ENCODE measurements at places on chromosomes 5 and 9.
A peak's percentile ranks its signal among the peaks of the same experiment; 100 is the strongest.

GRCh38 chr5:171839112-171839511 is 53.5 kb downstream of the SMIM23 start:
- H3K36me3 ChIP-seq = peaks cover 25% of the 10 kb centered on the region
- H3K27me3 ChIP-seq = no peaks in the 10 kb centered on the region
- H3K4me3 ChIP-seq = no peak overlapping the region

DNA sequence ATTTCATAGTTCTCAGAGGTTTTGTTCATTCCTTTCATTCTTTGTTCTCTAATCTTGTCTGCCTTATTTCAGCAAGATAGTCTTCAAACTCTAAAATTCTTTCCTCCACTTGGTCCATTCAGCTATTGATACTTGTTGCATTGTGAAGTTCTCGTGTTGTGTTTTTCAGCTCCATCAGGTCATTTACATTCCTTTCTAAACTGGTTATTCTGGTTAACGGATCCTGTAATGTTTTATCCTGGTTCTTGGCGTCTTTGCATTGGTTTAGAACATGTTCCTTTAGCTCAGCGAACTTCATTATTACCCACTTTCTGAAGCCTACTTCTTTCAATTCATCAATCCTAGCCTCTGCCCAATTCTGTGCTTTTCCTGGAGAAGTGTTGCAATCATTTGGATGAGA is 45.1 kb upstream of the TXNDC8 start:
- no peaks in the 10 kb centered on the region for H3K36me3 ChIP-seq
- H3K4me1 ChIP-seq = no peaks in the 10 kb centered on the region
- no peak overlapping the region for H3K4me3 ChIP-seq
- peaks cover 12% of the 10 kb centered on the region for H3K27me3 ChIP-seq
- no peak for DNase-seq
- H3K27ac ChIP-seq = no peak overlapping the region

DNA sequence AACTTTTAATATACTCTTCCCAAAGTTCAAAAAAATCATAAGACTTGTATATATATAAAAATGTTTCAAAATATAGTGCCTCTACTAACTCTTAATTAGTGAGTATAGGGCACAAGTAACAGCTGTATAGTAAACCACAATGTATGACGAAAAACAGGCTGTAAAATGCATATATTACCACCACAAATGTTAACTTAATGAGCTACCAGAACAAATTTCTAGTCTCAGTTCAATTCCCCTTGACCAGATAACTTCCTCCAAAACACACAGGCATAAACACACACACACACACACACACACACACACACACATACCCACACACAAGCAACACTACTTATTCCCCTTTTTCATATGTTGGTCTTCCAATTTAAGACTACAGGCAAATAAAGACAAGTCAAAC is 78.8 kb downstream of the FBXL17 start:
- no peaks in the 10 kb centered on the region for H3K36me3 ChIP-seq
- no peaks in the 10 kb centered on the region for H3K27me3 ChIP-seq
- H3K27ac ChIP-seq = peak overlapping the region; percentile 2
- DNase-seq = no peak
- H3K4me3 ChIP-seq = no peak overlapping the region

DNA sequence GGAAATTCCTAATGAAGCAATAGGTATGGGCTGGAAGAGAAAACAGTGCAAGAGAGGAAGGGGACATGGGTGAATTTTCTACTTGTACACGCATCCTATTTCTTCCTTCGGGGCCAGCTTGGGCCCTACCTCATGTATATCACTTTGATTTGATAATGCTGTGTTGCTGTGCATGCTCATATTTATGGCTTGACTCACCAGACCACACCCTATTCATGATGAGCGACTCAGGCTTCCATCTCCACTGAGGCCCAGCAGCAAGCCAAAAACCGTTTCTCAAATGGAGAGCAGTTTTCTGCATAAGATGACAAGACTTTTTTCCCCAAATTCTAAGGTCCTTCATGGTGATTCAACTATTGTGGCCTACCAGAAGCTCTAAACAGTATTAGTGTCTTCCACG is 2039.1 kb upstream of the CDH9 start:
- no peak overlapping the region for H3K4me3 ChIP-seq
- DNase-seq = no peak
- H3K4me1 ChIP-seq = no peaks in the 10 kb centered on the region
- no peaks in the 10 kb centered on the region for H3K36me3 ChIP-seq
- no peak overlapping the region for H3K27ac ChIP-seq

DNA sequence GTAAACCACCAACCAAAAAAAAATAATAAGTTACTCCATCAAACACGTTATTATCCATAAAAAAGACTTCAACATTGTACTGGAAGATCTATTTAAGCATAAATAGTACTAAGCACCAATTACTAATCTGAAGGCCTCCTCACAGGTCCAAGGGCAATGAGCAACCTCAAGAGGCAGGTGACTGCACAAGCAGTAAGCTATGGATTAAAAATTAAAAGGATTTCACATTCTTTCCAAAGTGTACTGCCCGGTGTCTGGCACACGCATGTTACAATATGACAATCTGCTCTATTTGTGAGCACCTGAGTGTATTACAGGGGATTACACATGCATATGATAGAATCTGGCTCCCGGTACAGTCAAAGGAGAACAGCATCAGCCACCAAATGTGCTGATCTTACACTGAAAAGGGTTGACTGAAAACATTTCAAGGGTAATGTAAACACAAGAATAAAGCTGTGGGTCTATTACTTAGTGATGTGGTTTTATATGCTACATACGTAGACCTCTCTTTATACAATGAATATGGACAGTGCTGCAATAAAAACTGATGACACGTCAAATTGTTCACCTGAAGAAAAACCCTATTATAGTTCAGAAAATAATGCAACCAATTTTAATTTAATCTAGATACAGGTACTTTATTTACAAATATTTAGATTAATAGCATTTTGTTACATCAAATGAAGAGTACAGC is 22.8 kb downstream of the RAB14 start:
- H3K4me3 ChIP-seq = no peak overlapping the region
- no peak for DNase-seq
